ENCODE measurements at places on chromosomes 5 and 9. TPM values are rescaled to one million over a fixed set of nuclear protein-coding genes. Genes with fewer than 3 reads are reported as not detected.

DNA sequence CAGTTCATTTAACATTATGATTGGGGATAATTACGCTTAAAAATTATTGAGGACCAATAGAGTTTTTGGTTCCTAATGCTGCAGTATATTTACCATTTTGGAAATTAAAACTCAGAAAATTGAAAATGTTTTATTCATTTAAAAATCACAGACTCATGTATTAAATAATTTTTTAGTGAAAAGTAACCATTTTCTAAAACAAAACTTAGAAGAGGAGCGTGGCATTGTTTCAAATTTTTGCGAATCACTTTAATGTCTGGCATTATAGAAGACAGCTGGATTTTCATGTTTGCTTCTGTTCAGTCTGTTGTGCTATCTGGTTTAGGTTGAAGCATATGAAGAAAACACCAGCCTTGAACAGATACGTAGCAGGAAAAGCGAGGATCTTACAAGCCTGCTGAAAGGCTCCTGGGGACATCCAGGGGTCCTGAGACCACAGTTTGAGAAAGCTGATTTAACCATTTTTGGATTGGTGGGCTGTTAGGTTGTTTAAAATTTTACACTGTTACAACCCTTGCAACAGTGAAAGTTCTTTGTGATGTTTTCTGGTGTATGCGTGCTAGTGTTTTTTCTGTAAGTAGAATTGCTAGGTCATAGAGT lies 1.6 kb downstream of the ZFYVE16 start:
- no peak for DNase-seq

DNA sequence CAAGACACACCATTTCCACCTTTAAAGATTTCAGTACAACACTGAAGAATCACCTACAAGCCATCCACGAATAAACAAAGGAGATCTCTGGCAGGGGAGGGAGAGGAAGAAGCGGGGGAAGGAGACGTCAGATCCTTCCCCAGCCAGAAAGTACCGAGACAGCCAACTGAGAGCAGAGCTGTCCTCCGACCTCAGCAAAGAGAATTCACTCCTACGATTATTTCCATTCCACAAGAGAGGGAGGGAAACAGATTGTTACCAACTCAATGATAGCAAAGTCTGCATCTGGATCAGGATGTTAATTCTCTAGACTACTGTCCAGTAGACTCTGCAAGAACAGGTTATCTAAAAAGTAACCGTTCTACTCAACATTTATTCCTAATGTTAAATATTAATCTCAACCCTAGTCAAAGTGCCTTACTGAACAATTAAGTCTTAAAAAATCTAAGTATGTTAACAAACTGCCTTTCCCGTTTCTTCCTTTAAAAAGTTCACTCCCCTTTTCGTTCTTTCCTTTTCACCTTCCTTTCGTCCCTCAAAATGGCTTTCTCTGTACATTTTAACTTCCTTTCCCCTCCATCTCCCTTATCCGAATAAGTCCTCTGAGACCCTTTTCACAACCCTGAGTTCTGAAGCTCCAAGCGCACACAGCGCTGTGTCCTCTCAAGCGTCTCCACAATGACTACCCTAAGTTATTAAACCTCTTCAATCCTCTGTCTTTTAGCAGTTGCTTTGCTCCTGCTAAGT lies 1.4 kb downstream of the CHD1 start:
- DNase-seq = peak; percentile 72

GRCh38 chr5:71830681-71831539 lies 111.8 kb downstream of the CARTPT start:
- DNase-seq = peak; percentile 80

- no peak for DNase-seq
Observed at GRCh38 chr5:102998224-102998623, 121.7 kb downstream of the GIN1 start.

Gene GOLGA1
- total RNA-seq = 10.2 TPM

Gene SLC6A19
- total RNA-seq = not detected

- no peak for DNase-seq
Observed at GRCh38 chr9:2478421-2478820, 143.2 kb upstream of the VLDLR start.

Gene SPTAN1
- total RNA-seq = 523 TPM

- DNase-seq = no peak
Observed at GRCh38 chr5:97085459-97086181, 56.8 kb downstream of the LIX1 start.

DNA sequence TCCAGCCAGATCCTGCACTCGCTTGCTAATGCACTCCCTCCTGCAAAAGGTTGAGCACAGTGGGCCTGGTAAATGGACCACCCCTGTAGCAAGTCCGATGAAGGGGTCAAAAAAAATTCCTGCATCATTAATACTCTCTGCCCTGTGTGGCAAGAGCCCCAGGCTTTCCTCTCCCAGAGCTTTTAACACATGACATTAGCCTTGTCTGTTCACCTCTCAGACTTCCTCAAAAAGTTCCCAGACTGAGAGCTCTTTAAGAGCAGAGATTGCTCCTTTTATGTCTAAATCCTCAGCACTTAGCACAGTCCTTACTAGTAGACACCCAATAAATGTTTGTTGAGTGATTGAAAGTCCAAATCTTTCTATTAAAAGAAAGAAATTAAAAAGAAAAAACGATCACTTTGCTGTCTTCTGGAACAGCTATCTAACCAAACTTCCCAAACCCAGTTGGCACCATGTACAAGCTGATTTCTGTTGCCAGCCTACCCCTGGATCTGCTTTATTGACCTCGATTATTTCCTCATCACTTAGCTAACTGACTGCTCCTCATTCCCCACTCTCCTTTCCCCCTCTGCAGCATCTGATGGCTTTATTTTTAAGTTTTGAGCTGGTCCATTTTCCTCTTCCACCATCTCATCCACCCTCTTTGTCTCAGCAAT lies 209.8 kb downstream of the ENC1 start:
- no peak for DNase-seq

Gene IL9
- total RNA-seq = not detected

GRCh38 chr5:95727764-95728191 lies 3.4 kb upstream of the RHOBTB3 start:
- DNase-seq = peak; percentile 82

Gene MLANA
- not detected for total RNA-seq

Gene CCL19
- total RNA-seq = not detected

Gene SYK
- 0.41 TPM for total RNA-seq

Gene SLC22A4
- 4.5 TPM for total RNA-seq

GRCh38 chr5:9545136-9545991 lies 511 bp downstream of the SEMA5A start:
- DNase-seq = no peak

DNA sequence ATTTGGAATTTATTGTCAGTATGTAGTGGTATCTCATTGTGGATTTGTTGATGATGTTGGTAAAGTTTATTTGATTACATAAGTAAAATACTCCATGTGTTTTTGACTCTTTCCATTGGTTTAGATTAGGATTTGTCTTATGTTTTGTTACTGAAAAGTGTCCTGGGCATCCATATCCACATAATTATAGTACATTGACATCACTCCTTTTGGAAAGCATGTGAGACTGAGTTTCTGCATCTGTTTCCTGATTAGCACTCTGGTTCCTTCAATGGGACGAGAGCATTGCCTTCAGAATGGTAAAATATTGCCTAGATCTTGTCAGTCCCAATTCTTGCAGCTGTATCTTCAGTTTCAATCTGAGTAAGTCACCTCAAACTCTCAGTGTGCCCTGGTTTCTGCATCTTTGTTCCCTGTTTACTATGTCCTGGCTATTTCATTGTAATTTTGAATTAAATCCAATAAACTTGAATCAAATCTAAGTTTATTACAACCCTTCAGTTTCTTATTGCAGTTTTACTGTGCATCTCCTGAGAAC lies 128.1 kb downstream of the FBXO38 start:
- DNase-seq = no peak

DNA sequence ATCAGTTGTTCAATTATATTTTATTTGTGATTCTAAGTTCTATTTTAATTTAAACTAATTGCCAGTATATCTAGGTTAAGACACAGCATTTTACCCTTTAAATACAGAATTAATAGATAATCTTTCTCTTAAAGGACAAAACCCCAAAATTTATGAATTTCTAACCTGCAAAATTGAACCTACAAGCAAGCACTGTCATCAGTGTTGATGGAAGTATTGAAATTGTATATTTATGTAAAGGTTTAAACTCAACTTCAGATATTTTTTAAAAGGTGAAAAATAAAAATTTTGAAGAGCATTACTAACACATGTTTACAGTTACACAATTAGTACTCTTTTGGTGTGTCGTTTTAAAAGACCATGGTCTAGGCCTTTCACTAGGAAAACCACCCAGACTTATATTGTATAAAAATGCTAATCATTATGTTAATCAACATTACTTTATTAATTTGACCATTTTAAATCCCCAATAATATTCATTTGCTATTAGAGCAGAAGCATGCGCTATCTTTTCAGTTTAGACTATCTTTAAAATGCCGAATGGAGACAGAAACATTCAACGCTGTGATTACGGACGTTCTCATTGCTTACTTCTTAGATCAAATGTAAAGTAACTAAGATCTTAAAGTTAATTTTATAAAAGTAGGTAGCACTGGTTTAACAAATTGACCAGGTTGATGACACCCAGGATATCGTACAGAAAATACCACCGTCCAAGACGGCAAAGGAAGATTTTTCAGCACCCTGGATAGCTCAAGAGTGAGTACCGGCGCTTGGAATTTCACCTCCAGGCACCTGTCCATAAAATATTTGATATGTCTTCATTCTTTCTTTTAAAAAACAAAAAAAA lies 3.2 kb downstream of the OTP start:
- no peak for DNase-seq

Gene MGAT1
- total RNA-seq = 120 TPM

DNA sequence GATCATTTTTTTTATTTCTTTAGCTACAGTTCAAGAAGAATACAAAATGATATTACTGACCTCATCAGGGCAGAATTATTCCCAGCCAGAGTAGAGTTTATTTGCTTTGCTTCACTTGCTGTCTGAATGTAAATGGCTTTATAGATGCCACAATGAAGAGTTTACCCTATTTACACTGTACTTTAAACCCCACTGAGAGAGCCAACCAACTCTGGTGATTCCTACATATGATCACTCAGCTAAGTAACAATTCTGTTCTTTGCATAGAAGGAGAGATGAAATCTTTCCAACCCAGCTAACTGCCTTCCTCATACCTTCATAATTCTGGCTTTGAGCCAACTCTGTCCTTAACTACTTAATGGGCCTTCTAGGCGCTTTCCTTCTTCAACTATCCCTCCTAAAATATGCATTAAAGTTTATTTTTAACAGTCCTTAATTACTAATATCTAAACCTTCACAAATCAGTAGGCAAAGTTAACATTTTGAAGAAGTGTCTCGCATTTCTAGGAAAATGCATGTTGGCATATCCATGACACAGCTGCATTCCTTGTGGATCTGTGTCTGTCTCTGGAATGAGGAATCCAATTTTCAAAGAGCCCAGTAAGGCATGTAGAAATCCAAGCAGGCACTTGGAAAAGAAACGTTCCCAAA lies 284.8 kb upstream of the GRAMD2B start:
- peak; percentile 62 for DNase-seq

- DNase-seq = no peak
Observed at GRCh38 chr5:52743529-52743928, 44.2 kb upstream of the ITGA1 start.

Gene CENPH
- total RNA-seq = 4.9 TPM

Gene AFF4
- 163 TPM for total RNA-seq

GRCh38 chr5:31502506-31502905 lies 29.4 kb downstream of the DROSHA start:
- no peak for DNase-seq

GRCh38 chr5:93188876-93189485 lies 392.0 kb downstream of the NR2F1-AS1 start:
- DNase-seq = peak; percentile 35

DNA sequence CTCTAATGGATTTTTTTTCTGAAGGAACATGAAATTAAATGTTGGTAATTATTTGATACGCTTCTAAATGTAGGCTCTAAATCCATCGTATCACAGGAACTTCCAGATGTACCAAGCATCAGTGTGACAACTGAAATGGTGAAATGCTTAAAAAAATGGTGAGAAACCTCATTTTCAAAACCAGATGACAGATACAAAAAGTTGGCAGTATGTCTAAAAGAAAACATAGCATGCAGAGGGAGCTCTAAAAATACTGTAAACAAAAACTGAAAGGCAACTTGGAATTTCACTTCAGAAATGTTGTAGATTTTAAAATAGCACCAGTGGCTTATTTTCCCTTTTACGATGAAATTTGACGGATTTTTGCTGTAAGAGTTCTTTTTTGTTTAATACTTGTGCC lies 1043.6 kb upstream of the WWC1 start:
- DNase-seq = no peak

- DNase-seq = peak; percentile 49
Observed at GRCh38 chr5:77076961-77077828, 9.9 kb downstream of the ZBED3 start.
